Naive thymus-derived CD8-positive, alpha-beta T cell (primary cell): ENCODE measurements at places on chromosomes 2 and 18. TPM values are rescaled to one million over a fixed set of nuclear protein-coding genes. Genes with fewer than 3 reads are reported as not detected.

DNA sequence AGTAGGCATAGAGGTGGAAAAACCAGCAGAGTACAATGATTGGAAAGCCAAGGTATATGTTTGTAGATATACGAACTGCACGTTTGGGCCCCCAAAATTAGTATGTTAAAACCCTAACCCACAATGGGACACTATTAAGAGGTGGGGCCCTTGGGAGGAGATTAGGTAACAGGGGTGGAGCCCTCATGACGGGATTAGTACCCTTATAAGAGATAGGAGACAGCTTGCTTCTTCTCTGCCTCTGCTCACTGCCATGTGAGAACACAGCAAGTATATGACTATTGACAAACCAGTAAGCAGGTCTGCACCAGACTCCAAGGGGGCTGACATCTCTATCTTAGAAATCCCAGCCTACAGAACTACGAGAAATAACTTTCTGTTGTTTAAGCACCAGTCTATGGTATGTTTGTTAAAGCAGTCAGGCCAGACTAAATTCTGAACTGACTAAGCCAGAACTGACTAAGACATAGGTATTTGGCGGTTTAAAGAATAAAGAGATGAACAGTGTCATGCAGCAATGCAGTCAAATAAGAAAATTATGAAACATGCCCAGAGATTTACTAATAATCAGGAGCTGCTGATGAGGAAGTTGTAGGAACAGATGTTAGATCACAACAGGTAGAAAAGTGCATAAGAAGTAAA, 182.9 kb downstream of the DYM start:
- no peak for DNase-seq

- DNase-seq = no peak
Measured at GRCh38 chr2:186912979-186913378, 64.0 kb upstream of the ZSWIM2 start.

GRCh38 chr2:172249334-172249733, 146.6 kb upstream of the DLX2 start:
- DNase-seq = no peak

GRCh38 chr2:218008060-218009040, 5.6 kb upstream of the TNS1 start:
- no peak for DNase-seq

DNA sequence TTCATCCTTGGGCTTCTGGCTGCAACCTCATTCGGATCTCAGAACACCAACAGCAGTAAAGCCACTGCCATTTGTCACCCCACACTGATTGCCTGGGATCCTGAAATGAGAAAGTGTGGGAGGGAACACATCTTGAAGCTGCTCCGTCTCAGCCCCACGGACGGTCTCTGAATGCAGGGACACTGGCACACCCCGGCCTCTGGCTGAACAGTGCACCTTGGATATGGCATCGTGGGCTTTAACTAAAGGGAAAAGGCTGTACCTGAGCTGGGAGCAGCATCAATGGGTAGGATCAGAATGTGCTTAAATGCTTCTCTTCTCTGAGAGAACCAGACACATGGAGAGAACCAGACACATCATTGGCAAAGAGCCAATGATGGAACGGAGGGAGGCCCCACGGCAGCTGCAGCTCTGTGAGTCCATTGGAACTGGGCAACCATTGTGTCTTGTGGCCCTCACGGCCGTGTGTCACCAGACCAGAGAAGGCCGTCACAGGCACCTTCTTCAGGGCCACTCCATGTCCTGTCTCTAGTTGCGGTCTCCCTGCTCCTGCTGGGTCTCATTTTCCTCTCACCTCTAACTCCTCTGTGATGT, 193.4 kb upstream of the MYT1L start:
- DNase-seq = no peak

DNA sequence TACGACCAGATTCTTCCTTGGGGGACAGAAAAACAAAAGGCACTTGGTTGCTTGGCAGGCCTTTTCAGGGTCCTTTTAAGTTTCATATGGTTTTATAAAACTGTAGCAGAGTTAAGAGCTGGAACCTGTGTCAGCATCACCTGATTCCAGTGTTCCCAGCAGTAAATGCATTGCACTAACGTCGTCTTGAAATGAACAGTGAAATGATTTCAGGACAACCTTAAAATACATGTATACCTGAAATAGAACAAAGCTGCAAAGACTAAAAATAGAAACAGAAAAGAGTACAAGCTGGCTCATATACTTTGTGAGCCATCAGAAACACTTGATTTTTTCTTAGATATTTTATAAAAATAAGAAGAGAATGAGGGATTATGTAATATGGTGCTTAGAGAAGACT, 51.9 kb downstream of the ACSL3 start:
- DNase-seq = no peak

- no peak for DNase-seq
Measured at GRCh38 chr18:67145586-67146292, 370.8 kb downstream of the DSEL start.

DNA sequence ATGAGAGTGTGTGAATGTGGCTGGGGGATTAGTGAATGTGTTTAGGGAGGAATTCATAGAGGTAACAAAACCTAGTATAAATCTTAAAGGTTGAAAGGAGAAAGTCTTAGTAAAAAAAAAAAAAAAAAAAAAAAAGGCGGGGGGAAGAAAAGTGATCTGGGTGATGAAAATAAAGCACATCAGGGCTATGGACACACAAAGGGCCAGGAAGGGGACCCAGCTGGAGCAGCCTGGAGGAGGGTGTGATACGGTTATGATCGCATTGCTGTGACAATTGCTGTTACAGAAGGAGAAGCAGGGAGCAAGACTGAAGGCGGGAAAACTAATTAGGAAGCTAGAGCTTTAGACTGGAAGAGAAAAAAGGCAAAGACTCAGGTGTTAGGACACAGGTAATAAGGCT, 85.4 kb downstream of the DLGAP1 start:
- no peak for DNase-seq

DNA sequence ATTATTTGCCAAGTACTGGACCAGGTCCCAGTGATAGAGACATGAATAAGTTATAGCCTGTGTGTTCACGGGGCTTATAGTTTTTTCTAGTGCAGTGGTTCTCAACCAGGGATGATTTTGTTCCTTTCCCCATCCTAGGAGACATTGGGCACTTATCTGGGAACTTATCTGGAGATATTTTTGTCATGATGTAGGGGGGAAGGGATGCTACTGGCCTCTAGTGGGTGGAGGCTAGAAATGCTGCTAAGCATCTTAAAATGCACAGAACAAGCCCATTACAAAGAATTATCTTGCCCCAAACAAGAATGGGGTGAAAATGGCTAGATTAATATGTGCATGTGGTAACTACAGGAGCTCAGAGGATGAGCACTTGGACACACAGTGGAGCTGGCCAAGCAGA, 75.2 kb downstream of the KLHL29 start:
- DNase-seq = no peak

DNA sequence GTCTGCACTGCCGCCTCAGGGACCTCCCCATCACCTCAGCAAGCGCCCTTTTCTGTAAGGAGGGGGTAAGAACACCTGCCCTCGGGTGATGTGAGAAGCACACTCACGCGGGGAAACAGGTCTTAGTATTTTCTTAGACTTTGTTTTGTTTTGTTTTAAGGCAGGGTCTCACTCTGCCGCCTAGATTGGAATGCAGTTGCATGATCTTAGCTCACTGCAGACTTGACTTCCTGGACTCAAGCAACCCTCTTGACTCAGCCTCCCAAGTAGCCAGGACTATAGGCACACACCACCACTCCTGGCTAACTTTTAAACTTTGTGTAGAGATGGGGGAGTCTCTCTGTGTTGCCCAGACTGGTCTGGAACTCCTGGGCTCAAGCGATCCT, 37.1 kb downstream of the RAMP1 start:
- DNase-seq = no peak

GRCh38 chr2:120715941-120716340, 19.7 kb upstream of the GLI2 start:
- no peak for DNase-seq

Gene AMER3
- total RNA-seq = not detected

Gene CNGA3
- not detected for total RNA-seq

Gene PELI1
- 27.8 TPM for total RNA-seq
